ENCODE measurements at places on chromosomes 7 and 10.

DNA sequence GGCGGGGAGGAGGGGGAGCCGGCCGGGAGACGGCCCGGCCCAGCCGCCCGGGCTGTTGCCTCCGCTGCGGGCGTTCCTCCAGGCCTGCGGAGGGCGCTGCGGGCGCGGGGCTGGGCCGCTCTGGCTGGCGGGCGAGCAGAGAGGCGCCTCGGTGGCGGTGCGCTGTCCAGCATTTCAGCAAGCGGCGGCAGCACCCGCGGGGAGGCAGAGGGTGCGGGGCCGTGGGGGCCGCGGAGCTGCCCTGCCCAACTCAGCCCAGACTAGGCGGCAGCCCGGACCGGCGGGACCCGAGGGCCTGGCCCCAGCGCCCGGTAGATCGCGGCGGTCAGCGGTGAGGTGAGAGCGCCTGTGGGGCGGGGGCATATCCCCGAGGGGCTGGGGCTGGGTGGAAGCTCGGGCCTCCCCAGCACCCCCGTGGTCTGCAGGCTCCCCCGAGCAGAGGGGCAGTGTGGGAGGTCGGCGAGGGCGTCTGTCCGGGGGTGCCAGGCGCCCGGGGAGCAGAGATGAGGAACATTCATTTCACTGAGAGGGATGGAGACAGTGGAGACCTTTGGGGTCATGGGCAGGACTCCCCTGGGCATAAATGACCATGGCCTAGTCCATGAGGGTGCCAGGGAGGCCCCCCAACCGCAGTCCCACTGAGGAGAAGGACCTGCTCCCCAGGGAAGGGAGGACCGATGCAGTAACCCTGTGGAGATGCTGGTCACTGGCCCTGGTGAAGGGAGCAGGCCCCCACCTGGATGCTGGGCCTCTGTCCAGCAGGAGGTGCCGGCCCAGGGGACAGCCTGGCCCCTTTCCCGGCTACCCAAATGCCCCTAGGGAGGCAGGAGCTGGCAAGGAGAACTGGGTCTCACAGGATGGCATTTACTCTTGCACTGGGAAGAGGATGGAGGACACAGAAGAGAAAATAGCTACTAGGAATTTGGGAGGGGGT, at the start of gene SRRM3:
Gene SRRM3 (plus strand): TSS at position 165 of the 934 bp plus-strand sequence. CDS start 33,171 bp downstream, outside the sequence.
- peak; percentile 85 for DNase-seq

DNA sequence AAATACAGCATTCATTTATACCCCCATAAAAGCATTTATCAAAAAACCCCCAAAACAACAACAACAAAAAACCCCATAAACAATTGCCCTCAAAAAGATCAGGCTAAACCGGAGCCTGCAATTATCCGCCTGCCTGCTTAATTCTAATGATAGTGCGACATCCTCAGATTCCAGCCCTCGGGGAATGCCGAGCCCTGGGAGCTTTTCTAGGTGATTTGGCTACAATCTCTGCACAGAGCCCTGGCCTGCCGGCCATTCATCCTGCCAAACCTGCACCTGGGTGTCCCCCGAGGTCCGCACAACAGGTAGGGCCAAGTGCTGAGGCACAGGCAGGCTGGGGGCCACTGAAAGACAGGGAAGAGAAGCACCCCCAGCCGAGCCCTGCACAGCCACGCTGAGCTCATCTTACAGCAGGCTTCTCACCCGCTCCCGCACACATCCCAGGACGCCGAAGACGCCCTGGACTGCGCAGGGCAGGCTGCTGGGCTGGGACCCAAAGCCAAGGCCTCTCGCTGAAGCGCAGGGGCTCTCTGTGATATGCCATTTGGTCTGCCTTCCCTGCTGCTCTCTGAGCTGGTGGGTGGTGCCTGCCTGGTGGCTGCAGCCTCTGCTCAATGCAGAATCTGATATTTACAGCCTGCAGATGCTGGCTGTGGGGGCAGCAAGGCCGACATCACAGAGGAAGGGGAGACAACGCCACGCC, 57.5 kb downstream of the CAMK2B start:
- no peak for DNase-seq

GRCh38 chr7:129014501-129015101, 40.3 kb downstream of the TNPO3 start:
- DNase-seq, result no peak

GRCh38 chr7:50359258-50359994, 54.9 kb downstream of the IKZF1 start:
- no peak for DNase-seq

GRCh38 chr10:57894361-57894760, 373.3 kb downstream of the IPMK start:
- DNase-seq, result no peak

DNA sequence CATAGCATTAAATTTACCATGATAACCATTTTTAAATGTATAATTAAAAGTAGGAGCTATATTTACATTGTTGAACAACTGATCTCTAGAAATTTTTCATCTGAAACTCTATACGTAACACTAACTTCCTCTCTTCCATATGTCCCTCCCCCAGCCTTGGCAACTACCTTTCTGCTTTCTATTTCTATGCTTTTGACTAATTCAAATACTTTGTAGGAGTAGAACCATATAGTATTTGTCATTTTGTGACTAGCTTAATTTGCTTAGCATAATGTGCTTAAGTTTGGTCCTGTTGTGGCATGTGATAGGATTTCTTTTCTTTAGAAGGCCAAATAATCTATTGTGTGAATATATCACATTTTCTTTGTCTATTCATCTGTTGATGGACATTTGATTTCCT, 225.3 kb upstream of the POT1 start:
- DNase-seq, result no peak

- DNase-seq, result no peak
Measured at GRCh38 chr7:50226669-50227068, 77.8 kb upstream of the IKZF1 start.

DNA sequence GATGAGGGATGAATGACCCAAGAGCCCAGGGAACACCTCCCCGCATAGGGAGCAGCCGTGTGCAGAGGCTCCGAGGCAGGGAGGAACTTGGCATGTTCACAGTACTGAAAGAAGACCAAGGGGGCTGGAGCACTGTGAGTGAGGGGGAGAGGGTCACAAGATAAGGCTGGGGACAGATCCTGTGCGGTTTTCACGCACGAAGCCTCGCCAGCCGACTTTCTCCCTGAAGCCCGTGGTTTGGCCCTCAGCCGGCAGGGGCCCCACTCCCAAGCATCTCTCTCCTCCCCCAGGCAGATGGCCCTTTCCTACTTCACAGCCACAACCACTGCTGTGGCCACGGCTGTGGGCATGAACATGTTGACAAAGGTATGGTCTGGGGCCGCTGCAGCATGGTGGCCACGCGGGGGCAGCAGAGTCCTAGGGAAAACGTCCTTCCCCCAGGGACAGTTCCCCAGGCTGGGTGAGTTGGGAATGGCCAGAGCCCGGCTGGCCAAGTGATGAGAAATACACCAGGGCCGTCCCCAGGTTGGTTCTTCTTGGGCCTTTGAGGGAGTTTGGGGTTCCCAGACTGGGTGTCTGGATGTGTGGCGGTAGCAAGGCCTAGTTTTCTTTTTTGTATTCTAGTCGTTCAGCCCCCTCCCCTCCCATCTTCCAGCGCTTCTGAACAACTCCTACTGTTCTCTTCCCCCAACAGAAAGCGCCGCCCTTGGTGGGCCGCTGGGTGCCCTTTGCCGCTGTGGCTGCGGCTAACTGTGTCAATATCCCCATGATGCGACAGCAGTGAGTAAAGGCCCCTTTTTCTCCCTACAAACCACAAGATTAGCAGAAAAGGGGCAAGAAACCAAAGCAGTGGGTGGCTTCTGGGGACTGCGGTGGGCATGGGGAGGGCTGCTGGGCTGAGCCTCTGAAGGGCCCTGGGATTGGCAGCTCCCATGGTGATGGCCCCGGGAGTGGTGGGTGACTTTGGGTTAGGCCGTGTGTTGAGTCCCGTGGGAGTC, 14.4 kb upstream of the WBP1L start:
- peak; percentile 89 for DNase-seq

DNA sequence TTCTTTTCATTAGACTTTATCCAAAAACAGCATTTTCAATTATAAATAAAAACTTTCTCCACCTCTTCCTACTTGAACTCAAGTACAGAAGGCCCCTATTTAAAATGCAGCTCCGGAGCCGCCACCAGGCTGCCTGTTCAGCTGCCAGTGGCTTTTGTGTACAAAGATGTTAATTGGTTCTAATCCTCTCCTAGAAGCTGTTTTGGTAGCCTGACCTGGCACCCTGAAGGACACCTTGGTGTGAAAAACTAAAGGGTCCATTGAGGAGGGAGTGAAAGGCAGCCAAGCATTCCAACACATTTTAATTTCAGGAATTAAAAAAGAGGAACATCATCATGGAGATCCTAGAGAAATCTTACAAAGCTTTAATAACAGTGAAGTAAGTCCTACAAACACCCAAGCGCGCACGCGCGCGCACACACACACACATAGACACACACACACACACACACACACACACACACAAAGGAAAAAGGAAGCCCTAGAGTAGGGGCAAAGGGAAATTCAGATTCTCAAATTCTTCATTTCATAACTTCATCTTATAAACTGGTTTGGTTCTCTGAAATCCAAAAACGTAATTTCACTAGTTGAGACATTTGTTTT, 41.4 kb downstream of the VAX1 start:
- DNase-seq, result no peak

DNA sequence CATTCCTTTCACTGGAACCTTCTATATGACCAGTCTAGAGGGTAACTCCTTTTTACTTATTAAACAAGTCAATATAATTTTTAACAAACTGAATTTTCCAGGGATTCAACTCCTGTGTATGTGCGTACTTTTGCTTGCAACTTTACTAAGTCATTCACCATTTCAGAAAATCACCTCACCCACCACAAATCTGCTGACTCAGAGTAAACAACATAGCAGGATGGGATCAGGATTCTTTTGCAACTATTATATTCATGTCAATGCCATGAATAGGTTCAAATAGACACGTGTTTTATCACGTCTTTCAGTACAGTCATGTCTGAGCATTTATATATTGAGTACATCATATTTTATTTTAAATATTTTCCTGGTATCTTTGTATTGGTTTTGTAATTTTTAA, 14.5 kb downstream of the CTTNBP2 start:
- DNase-seq, result no peak

DNA sequence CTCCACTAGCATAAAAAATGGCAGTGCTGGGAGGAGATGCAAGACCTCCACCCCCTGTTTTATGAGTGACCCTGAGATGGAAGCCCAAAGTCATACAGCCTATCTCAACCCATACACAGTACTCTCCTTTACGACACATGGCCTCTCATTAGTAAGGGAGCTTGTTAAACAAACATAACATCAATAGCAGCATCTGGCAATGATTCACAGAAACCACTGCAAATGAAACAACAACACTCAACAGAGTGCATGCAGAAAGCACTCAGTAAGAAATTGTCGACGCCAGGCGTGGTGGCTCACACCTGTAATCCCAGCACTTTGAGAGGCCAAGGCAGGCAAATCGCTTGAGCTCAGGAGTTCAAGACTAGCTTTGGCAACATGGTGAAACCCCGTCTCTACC, 27.5 kb upstream of the FIGNL1 start:
- no peak for DNase-seq

- peak; percentile 25 for DNase-seq
Measured at GRCh38 chr10:36173364-36173763, 531.3 kb upstream of the FZD8 start.

DNA sequence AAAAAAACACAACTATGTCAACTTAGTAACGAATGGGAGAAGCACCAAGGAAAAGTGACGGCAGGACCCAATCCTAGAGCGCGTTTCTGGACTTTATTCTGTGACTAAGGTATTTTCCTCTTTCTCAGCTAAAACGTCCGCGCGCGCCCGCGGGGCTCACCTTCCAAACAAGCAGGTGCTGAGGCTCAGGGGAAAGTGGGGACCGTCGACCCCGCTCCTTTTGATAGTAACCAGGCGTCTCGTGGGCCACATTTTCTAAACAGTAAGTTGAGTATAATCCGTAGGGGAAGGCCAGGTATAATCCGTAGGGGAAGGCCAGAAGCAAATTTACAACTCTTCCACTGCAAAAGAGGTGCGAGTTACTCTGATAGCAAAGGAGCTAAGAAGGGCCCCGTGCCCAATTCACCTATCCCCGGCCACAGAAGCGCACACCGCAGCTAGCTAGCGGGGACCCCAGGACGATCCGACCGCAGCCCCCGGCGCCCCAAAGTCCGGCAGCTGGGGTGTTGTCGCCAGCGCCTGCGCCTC, 743 bp downstream of the MKI67 start:
- DNase-seq, result peak; percentile 21

GRCh38 chr10:132511121-132512051, 26.2 kb upstream of the INPP5A start:
- DNase-seq, result peak; percentile 30

- no peak for DNase-seq
Measured at GRCh38 chr7:70598976-70599375, 533.0 kb upstream of the GALNT17 start.

GRCh38 chr10:59720377-59720776, 10.7 kb upstream of the SLC16A9 start:
- no peak for DNase-seq

DNA sequence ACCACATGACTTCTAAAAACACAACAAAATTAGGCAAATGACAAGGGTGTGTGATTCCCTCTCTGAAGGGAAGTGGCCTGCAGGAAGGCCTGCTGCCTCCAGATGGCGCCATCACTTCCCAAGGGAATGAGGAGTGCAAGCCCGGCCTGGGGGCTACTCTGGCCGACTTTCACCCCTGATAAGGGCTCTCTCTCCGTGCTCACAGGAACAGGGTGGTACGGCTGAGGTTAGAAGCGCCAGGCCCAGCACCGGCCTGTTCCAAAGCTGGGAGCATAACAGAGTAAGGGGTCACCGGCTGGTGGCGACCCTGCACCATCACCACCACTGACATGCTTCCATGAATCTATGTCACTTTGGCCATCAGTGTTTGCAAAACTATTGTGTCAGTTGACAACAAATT, 13.1 kb downstream of the RBP3 start:
- no peak for DNase-seq

DNA sequence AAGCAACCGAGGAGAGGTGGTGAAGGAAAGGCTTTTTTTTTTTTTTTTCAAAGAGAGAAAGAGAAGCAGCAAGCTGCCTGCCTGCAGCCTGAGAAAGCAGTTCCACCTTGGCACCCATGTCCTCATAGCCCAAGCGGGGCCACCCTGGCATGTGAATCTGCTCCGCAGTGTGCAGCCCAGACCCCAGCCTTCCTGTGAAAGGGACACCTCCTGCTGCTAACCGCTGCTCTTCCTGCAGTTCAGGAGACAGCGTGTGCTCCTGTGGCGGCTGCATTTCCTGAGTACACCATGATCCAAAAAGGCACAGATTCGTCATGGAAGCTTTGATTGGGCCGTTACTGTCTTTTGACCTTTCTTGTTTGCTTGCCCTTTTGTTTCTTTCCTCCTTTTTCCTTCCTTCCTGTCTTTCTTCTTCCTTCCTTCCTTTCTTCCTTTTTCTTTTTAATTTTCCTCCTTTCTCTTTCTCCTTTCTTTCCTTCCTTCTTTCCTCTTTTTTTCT, 38.1 kb downstream of the IKZF1 start:
- DNase-seq, result no peak

GRCh38 chr7:7639847-7640220, 718 bp upstream of the UMAD1 start:
- DNase-seq, result no peak

Measured in femur (tissue), 1 donor.